ENCODE measurements at places on chromosomes 11 and 22.

DNA sequence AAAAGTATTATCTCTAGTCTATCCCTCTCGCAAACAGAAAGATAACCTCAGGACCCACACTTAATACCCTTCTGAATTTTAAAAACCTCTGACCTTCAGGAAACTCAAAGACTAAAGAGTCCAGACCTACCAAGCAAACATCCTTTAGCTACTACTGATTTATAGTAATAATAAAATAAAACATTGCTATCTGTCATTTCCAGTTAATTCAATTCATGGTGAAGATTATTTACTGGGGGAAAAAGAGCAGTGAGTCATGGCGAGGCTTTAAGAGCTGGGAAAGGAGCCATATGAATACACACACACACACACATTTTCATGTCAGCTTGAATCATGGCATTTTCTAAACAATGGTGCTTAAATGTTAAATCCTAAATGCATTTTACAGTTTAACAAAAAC lies 87.1 kb downstream of the FAM76B start:
- no peak for DNase-seq

DNA sequence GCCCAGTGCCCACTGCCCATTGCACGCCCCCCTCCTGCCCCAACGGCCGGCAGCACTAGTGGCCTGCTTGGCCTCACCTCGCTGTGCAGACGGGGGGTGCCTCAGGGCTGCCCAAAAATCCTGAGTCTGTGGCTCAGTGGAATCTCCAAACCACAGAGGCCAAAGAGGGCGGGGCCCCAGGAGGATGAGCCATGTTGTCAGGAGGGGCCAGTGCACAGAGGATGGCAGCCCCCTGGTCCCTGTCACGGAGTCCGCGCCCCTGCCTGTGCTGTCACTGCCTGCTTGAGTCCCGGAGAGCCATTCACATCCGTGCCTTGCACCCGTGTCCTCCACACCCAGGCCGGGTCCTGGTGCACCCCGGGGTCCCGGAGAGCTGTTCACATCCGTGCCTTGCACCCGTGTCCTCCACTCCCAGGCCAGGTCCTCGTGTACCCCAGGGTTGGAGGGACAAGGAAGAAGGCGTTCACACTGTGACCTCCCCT lies 36.4 kb upstream of the MUC5AC start:
- DNase-seq = no peak

DNA sequence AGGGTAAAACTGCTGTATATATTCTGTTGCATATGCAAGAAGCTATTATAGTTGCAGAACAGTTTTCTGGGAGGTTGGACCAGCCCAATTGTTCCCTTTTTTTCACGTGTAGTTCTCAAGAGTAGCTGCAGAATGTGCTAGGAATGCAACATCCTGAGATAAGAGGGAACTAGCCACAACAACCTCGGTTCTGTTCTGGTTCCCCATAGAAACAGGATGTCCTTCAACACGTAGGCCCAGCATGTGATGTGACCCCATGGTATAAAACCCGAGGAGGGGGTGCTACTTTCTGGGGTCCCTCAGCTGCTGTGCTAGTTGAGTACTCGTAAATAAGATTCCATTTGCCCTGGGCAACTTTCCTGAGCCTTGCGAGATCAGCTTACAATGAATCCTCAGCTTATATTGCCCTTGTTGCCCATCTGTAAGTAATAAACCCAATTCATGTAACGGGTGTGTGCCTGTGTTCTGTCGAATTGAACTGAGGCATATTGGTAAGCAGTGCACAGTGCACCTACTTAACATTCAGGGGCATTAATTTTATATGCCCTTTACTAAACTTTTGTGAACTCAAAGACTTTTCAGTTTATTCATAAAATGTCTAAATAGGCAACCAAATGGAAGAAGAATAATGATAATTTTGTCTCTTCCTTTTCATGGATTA lies 23.0 kb upstream of the TRAF6 start:
- no peak for DNase-seq

DNA sequence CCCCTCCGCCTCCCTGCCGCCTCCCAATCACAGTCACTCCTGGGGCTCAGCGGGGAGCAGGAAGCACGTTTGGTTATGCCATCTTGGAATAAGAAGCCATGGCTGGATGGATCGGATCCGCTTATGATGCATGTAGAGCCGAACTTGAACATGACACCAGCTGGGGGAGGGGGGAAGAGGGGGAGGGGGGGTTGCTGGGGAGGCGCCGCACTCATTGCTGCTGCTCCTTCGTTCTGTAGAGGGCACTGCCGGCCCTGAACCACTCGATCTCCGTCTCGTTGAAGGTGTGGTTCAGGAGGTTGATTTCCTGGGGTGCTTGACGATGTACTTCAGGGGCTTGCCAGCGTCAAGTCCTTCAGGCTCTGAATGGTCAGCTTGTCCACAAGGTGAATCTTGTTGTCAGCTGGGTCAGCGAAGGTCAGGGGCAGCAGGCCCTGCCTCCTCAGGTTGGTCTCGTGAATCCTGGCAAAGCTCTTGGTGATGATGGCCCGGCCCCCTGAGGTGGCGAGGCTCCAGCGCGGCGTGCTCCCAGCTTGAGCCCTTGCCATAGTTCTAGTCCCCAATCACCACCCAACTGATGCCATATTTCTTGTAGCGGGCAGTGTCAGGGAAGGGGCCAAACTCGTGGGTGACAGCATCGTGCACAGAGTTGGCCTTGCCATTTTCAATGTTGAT lies 476.9 kb upstream of the ISX start:
- DNase-seq = no peak

GRCh38 chr11:108897071-108897481 lies 232.2 kb downstream of the DDX10 start:
- no peak for DNase-seq

DNA sequence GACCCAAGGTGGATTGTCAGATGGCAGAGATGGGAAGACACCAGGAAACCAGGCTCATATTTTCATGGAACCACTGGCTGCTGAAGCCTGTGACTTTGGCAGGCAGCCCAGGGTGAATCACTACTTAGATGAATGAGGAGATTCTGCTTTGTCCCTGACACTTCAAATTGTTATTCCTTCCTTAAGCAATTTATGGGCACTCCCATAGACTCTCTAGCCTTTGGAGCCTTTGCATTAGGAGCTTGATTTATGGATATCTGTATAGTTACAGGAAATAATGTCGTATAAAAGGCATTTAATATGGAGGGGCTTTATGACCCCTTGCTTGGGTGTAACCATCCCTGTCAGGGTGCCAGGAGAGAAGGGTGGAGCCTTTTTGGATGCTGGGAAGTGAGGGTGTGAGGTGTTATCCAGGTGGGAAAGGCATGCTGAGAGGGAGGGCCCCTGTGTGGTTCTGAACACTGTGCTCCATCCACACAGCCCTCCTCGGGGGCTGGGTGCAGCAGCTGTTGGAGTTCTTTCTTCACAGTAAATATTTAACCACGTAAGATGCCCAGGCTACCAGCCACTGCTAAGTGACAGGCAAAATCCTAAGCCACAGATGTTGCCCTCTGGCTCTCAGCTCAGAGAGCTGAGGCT lies 35.3 kb downstream of the IL18 start:
- DNase-seq = no peak

DNA sequence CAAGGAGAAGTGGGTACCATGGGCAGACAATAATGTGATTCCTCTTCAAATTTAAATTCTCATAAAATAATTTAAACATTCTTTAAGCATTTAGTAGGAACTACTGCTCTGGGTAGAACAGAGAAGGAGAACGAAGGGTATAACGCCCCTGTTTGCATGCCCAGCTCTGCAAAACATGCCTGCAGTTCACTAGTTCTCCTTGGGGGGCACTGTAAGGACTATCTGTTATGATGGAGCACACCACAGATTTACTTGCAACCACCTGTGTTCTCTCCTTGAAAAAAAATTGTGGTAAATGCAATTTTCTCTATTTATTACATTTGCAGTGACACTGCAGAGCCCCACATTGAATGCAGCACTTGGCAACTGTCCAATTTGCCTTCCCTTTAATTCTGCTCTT lies 100.3 kb downstream of the GUCY1A2 start:
- no peak for DNase-seq

- DNase-seq = no peak
Measured at GRCh38 chr11:398826-399225, 4.8 kb downstream of the PKP3 start.

- DNase-seq = no peak
Measured at GRCh38 chr11:31106968-31107576, 262.5 kb downstream of the DCDC1 start.

GRCh38 chr11:65663639-65664200 lies 1.0 kb upstream of the RELA start:
- no peak for DNase-seq

GRCh38 chr22:19869497-19870152 lies 15.0 kb upstream of the GNB1L start:
- no peak for DNase-seq

DNA sequence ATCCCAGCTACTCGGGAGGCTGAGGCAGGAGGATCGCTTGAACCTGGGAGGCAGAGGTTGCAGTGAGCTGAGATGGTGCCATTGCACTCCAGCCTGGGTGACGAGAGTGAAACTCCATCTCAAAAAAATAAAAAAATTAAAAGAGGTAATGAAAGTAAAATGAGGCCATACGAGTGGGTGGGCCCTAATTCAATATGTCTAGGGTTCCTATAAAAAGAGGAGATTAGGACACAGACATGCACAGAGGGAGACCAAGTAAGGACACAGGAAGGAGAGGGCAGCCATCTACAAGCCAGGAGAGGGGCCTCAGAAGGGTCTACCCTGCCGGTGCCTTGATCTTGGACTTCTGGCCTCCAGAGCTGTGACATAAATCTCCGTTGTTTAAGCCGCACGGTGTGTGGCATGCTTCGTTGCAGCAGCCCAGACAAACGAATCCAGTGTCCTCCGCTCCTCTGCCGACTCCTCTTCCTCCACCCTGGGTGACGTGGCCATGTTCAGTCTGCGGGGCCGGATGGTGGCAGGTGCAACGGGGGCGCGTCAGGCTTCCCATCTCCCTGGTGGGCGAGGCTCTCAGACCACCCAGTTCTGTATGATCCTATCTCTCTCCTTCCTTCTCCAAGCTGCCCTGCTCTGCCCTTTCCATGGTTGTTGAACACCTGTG lies 51.6 kb upstream of the PARVG start:
- DNase-seq = no peak

DNA sequence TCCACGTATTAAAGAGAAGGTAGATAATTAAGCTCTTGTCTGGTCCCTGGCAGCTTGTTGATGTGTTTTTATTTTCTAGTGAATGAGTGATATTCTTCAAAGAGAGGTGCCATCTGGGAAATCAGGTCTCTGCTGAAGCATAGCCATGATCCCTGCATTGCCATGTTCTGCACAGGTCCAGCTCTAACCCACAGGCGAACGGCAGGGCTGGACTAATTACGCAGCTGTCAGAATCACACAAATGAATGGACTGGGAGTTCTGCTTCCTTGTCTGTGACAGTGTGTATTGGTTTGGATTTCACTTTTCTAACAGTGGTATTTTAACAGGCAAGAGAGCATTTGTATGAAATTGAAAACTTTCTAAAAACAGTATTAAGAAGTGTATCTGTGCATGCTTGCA lies 235.6 kb downstream of the FAT3 start:
- DNase-seq = no peak

- DNase-seq = no peak
Measured at GRCh38 chr11:86678296-86678695, 5.9 kb upstream of the ME3 start.

- no peak for DNase-seq
Measured at GRCh38 chr11:75900848-75901247, 85.8 kb downstream of the UVRAG start.

DNA sequence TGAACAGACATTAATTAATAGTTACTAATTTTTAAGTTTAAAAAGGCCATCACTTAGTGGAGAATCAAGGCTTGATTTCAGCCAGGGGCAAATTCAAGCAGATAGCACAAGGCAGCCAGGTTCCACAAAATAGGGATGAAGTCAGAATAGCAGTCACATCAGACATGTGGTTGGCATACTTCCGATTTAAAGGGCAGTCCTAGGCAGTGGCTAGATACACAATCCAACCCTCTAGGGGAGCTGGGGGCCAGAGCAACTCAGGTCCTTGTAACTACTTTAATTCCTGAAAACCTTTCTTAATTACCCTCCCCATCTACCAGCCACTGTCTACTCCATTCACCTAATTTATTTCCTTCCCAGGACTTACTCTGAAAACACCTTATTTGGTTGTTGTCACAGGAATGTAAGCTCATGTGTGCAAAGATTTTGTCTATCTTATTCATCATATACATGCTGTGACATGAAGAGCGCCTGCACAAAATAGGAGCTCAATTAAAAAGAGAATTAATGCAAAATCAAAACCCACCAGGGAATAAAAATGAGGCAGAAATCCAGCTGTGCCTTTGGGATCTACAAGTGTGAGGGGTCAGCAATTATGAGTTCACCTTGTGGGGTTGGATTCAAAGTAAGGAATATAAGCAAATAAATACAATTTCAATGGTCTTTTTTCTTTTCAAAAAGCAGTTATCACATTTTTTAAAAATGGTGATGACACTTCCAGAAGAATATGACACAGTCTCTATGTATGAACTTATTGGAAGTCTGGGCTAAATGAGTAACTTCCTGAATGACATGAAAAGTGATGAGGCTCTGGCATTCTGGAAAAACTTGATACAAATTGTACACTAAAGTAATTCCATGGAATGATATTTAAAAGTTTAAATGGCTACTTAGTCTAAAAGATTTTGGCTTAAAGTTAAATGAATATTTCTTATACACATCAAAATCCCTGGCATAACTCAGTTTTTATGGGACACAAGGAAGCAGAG lies 53.8 kb downstream of the COPB1 start:
- DNase-seq = no peak

DNA sequence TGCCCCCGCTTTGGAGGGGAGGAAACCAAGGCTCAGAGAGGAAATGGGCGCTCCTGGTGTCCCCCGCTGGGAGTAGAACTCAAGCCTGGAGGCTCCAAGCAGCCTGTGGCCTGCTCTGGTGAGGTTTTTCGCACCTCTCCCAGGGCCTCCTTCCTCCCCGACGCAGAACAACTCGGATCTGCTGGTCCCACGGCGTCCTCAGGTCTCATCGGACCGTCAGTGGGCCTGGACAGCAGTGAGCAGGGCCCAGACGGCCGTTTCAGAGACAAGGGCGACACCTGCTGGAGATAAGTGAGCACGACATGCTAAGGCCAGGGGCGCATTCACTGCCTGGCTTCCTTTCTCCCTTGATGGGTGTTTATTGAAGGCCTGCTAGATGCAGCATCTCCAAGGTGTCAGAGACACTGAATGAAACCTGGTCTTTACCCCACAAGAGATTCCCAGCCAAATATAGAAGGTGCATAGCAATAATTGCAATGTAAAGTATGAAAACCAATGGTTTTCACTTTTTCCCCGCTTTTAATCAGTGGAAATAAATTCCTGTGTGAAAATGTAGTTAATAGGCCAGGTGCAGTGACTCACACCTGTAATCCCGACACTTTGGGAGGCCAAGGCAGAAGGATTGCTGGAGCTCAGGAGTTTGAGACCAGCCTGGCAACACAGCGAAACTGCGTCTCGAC lies 26.9 kb upstream of the CD82 start:
- DNase-seq = no peak

- DNase-seq = no peak
Measured at GRCh38 chr22:40414838-40415505, 44.6 kb downstream of the SGSM3 start.

All from vagina (tissue), 2 donors.